Coronary artery (tissue), 2 donors: ENCODE measurements at places on chromosomes 13 and 19.
A peak's percentile ranks its signal among the peaks of the same experiment; 100 is the strongest.

- no peak for DNase-seq
Measured at GRCh38 chr19:30437869-30438268, 65.7 kb downstream of the ZNF536 start.

DNA sequence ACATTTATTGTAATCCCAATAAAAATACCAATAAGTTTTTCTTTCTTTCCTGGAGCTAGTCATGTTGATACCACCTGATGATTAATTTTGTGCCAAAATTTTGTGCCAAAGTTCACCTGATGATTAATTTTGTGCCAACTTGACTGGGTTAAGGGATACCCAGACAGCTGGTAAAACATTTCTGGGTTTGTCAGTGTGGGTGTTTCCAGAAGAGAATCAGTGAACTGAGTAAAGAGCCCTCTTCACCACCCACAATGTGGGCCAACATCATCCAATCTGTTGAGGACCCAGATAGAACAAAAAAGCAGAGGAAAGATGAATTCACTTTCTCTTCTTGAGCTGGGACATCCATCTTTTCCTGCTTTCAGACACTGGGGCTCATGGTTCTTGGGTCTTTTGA lies 292.9 kb downstream of the LMO7 start:
- DNase-seq: no peak

GRCh38 chr19:12797141-12797587 lies 4.4 kb downstream of the PRDX2 start:
- DNase-seq: no peak

DNA sequence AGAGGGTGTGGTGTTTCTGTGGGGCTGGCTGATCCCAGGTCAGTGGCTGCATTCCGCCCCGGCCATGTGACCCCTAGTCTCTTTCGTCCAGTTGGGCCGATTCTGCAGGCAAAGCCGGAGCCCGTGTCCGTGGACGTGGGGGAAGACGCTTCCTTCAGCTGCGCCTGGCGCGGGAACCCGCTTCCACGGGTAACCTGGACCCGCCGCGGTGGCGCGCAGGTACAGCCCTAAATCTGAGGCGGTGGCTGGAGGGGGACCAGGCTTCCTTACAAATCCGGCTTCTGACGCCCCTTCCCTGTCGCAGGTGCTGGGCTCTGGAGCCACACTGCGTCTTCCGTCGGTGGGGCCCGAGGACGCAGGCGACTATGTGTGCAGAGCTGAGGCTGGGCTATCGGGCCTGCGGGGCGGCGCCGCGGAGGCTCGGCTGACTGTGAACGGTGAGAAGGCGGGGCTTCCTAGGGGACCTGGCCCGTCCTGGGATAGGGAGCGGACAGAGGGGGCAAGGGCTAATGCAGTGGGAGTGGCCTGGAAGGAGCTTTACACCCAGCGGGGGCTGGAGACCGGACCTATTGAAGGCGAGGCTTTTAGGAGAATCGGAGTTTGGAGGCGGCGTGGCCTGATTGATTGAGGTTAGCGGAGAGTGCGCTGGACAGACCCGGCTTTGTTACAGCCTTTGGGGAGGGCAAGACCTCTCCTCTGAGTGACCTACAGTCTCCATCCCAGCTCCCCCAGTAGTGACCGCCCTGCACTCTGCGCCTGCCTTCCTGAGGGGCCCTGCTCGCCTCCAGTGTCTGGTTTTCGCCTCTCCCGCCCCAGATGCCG lies 4.3 kb downstream of the KIRREL2 start:
- DNase-seq: no peak

- peak; percentile 64 for DNase-seq
Measured at GRCh38 chr13:21008026-21008425, 53.4 kb downstream of the LATS2 start.

DNA sequence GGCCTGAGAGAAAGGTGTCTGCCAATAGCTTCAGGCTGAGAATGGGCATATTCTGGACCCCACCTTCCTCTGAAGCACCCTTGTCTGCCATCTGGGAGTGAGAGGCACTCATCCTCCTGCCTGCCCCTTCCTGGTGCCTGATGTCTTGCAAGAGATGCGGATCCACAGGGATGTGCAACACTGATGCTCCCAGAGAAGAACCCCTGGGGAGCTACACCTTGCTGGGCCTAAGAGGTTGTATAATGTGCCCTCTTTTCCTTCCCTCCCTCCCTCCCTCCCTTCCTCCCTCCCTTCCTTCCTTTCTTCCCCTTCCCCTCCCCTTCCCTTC lies 34.6 kb downstream of the ADPRHL1 start:
- DNase-seq: peak; percentile 61

- DNase-seq: no peak
Measured at GRCh38 chr19:54470991-54471782, 1.9 kb downstream of the CDC42EP5 start.

- no peak for DNase-seq
Measured at GRCh38 chr13:59677966-59678814, 485.5 kb downstream of the DIAPH3 start.

- no peak for DNase-seq
Measured at GRCh38 chr19:41792513-41793413, 3.6 kb upstream of the CEACAM3 start.

- DNase-seq: no peak
Measured at GRCh38 chr19:37902668-37903067, 3.7 kb downstream of the WDR87 start.

GRCh38 chr13:100658363-100658762 lies 16.2 kb downstream of the TMTC4 start:
- no peak for DNase-seq

- DNase-seq: no peak
Measured at GRCh38 chr13:37690361-37690760, 91.8 kb upstream of the POSTN start.

GRCh38 chr19:27858981-27859581 lies 1353.9 kb downstream of the UQCRFS1 start:
- no peak for DNase-seq

- DNase-seq: no peak
Measured at GRCh38 chr13:83150616-83151307, 731.5 kb downstream of the SLITRK1 start.

DNA sequence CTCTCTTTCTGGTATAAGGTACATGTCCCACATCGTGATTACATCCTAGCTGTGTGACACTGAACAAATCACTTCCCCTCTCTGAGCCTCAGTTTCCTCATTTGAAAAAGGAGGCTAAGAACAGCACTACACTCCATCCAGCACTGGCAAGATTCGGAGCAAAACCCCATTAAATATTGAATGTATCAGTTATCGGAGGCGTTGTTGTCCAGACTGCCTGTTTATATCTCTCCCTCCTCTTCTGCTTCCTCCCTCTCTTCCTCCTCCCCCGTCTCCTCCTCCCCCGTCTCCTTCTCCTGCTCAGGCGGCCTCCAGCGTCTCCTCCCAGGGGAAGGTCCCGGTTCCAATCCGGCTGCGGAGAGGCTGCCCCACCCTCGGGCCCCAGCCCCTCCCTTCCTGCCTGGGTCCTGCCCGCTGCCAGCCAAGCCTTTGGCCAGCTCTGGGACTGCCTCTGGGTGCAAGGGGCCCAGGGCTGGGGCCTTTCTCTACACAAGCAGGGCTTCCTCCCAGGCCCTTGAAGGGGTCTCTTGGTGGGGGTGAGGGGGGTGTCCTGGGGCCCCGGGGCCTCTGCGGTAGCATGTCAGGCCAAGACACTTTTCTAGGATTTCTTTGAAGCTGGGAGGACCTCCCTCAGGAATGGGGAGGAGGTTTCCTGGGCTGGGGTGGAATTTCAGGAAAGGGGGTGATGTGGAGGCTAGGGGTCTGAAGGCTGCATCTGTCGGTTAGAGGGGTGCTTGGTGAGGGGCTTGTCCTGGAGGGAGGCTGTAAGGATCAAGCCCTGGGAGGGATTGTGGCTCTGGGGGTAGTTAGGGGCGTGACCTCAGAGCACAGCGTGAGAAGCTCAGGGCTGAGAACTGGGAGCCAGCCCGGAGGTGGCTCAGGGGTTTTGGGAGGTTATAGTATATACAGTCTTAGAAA lies 1.9 kb downstream of the RRAS start:
- DNase-seq: peak; percentile 95

DNA sequence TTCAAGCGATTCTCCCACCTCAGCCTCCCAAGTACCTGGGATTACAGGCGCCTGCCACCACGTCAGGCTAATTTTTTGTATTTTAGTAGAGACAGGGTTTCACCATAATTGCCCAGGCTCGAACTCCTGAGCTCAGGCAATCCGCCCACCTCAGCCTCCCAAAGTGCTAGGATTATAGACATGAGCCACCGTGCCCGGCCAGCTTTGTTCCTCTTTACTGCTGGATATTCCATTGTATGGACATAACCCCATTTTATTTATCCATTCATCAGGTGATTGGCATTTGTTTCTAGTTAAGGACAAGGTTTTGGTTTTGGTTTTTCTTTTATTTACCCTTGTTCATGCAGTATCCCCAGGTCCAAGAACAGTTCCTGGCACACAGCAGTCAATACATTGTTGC lies 4.1 kb upstream of the RPS9 start:
- no peak for DNase-seq

GRCh38 chr13:81058211-81058915 lies 717.4 kb upstream of the SPRY2 start:
- DNase-seq: no peak

- no peak for DNase-seq
Measured at GRCh38 chr13:96744367-96745331, 249.6 kb downstream of the OXGR1 start.

GRCh38 chr19:41457241-41457640 lies 14.3 kb downstream of the ERICH4 start:
- no peak for DNase-seq

DNA sequence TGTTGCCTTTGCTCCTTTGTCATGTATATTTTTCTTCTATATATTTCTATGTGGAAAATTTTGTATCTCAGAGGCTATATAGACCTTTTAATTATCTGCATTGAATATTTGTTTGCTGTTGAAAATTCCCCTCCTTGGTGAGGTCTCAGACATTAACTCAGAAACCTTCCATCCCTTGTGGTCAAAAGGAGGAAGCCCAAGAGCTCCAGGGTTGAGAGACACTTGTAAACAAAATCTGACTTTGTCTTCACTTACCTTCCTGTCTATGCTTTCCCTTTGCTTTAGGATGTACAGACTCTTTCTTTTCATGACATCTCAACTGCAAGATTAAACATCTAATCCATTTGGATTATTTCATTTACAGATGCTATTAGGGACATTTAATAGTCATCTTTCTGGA lies 157.5 kb downstream of the PCDH20 start:
- no peak for DNase-seq

DNA sequence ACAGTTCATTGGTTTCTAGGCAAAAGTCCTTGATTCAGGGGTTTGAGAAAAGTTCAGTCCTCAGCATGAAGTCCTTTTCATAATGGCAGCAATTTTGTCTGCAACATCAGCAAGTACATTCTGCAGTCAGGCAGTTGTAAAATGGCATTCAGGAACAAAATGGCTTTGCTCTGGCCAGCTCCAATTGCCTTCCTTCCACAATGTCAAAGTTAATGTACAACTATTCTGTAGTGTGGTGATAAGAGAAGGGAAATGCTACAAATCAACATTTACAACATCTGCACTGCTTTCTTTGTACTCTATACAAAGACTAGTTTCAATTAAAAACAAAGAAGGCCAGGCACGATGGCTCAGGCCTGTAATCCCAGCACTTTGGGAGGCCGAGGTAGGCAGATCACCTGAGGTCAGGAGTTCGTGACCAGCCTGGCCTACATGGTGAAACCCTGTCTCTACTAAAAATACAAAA lies 1.8 kb upstream of the NEK3 start:
- no peak for DNase-seq

DNA sequence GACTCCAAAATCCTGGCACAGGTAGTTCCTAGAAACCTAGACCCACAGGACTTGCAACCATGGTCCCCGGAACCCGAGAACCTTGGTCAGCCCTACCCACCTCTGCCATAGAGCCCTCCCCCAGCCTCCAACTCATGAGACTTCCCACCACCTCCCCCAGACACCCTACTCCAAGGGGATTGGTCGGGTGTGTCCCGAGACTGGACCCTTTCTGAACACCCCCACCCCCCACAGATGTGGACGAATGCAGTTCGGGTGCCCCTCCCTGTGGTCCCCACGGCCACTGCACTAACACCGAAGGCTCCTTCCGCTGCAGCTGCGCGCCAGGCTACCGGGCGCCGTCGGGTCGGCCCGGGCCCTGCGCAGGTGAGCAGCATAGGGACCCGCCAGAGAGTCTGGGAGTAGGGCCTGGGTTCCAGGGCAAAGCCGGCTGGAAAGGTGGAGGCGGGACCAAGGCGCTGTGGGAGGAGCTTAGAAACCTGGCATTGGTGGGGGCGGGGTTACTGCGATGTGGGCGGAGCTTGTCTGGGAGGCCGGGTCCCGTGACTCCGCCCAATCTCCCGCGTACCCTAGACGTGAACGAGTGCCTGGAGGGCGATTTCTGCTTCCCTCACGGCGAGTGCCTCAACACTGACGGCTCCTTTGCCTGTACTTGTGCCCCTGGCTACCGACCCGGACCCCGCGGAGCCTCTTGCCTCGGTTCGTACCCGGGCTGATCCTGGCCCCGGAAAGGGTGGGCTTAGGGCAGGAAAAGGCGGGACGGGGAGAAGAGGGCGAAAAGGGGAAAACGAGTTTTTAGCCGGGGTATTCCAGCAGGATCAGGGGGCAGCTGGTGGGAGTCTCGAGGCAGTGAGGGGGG lies 11.9 kb downstream of the LTBP4 start:
- peak; percentile 76 for DNase-seq

DNA sequence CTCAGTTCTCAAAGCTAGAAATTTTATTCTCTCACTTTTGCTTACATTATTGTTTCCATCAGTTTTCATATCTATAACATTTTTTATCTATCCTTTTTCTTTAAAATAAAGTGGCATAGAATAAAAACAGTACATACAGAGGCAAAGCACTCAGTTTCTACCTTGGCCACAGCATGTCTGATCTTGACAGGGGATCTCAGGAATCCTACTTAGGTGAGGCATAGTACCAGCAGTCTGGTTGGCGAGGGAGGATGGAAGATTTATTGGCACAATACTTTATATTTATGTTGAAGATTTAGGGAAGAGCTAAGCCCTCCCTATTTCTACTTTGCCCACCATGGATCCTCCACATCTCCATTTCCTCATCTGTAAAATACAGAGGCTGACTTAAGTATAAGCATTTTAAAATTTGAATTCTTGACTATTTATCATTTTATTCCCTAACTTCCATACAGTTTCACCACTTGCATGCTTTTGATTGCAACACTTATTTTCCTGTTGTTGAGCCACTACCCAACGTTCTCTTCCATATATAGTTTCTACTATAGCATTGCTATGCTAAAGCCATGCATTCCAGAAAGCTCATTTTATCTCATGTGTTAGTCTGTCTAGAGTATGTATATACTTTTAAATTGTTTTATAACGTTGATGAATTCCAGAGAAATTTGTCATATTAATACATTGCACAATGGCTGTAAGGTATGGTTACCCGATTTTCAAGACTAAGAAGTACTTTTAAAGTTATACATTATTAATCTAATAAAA lies 506.7 kb downstream of the KCTD12 start:
- DNase-seq: no peak

GRCh38 chr13:106010836-106011235 lies 524.6 kb downstream of the EFNB2 start:
- DNase-seq: no peak

GRCh38 chr19:14558370-14559066 lies 13.3 kb downstream of the NDUFB7 start:
- no peak for DNase-seq

DNA sequence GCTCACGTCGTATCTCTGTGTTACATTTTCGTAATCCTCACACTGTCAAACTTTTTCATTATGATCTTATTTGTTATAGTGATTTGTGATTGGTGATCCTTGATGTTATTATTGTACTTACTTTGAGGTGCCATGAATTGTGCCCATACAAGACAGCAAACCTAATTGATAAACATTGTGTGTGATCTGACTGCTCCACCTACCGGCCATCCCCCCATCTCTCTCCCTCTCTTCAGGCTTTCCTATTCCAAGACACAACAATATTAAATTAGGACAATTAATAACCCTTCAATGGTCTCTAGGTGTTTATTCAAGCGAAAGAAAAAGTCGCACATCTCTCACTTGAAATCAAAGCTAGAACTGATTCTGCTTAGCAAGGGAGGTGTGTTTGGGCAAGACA lies 349.3 kb downstream of the RBM26 start:
- no peak for DNase-seq
